Aorta (tissue), 5 donors: ENCODE measurements at places on chromosomes 6 and 20. TPM values are rescaled to one million over a fixed set of nuclear protein-coding genes. Genes with fewer than 3 reads are reported as not detected.

The PTP4A1 gene
- 27.0 TPM for total RNA-seq

The DSE gene
- 96.7 TPM for total RNA-seq

The SPEF1 gene
- not detected for total RNA-seq

The BPIFB4 gene
- total RNA-seq, result not detected

The TRIM38 gene
- 24.3 TPM for total RNA-seq

The PHACTR3 gene
- 0.16 TPM for total RNA-seq

The SLC26A8 gene
- total RNA-seq, result 0.33 TPM

The SIRPD gene
- 0.30 TPM for total RNA-seq

The RIPOR3 gene
- 3.4 TPM for total RNA-seq

The FBXO30 gene
- total RNA-seq, result 17.2 TPM

The TRERF1 gene
- 9.5 TPM for total RNA-seq

The MPIG6B gene
- total RNA-seq, result 0.96 TPM

The MAK gene
- 0.29 TPM for total RNA-seq

The MCHR2 gene
- not detected for total RNA-seq

The RBPJL gene
- total RNA-seq, result not detected

The SLC22A16 gene
- 0.55 TPM for total RNA-seq

The PPP1R16B gene
- 17.6 TPM for total RNA-seq

The SLPI gene
- 41.2 TPM for total RNA-seq

The LY6G6D gene
- total RNA-seq, result not detected

The OSER1 gene
- 26.7 TPM for total RNA-seq

The ENPP4 gene
- total RNA-seq, result 27.0 TPM

The MTCH1 gene
- 180 TPM for total RNA-seq
